A549 treated with CORT108297 at 1 μM for 4 hours (cell line): ENCODE measurements at places on chromosomes 2 and 18. TPM values are rescaled to one million over a fixed set of nuclear protein-coding genes. Genes with fewer than 3 reads are reported as not detected.

Gene TUBA3E
- 0.13 to 0.29 TPM (median 0.16 TPM) in 4 of 5 replicates, not detected in the other for total RNA-seq

Gene INPP5D
- total RNA-seq = 0.29 to 0.60 TPM (median 0.45 TPM) in 5 replicates

Gene FOXI3
- 0.05 TPM in 1 of 5 replicates, not detected in the others for total RNA-seq

Gene SLC23A3
- 0.47 to 1.0 TPM (median 0.72 TPM) in 5 replicates for total RNA-seq
